ENCODE measurements at places on chromosomes 5 and 9. TPM values are rescaled to one million over a fixed set of nuclear protein-coding genes. Genes with fewer than 3 reads are reported as not detected.

The PRUNE2 gene
- total RNA-seq: 122 TPM

The CAMK4 gene
- 2.9 TPM for total RNA-seq

The DNM1 gene
- total RNA-seq: 28.0 TPM

The OR1J2 gene
- total RNA-seq: not detected

The CATSPER3 gene
- 0.09 TPM for total RNA-seq

The GRIN3A gene
- total RNA-seq: 0.09 TPM

The N4BP3 gene
- total RNA-seq: 0.18 TPM

The PLAC8L1 gene
- not detected for total RNA-seq

The PRPF4 gene
- 25.9 TPM for total RNA-seq

The CARTPT gene
- total RNA-seq: not detected

The C5 gene
- total RNA-seq: 13.8 TPM

The ZFP62 gene
- 19.4 TPM for total RNA-seq

The STKLD1 gene
- 0.33 TPM for total RNA-seq

The PNPLA7 gene
- total RNA-seq: 5.4 TPM

The TSSK1B gene
- 1.4 TPM for total RNA-seq

The DMRTA1 gene
- 0.90 TPM for total RNA-seq

The SPINK1 gene
- not detected for total RNA-seq

The NUDT12 gene
- 16.8 TPM for total RNA-seq

The CRHBP gene
- not detected for total RNA-seq

The PCDHB13 gene
- total RNA-seq: 0.27 TPM

The ERCC8 gene
- total RNA-seq: 4.8 TPM

The GFI1B gene
- not detected for total RNA-seq

The RMRP gene
- 966 TPM for total RNA-seq

The ERAP2 gene
- total RNA-seq: 9.6 TPM

The PIP5KL1 gene
- 1.6 TPM for total RNA-seq

The NEURL1B gene
- 2.5 TPM for total RNA-seq

The FGF10 gene
- 1.2 TPM for total RNA-seq

The UBAP1 gene
- 57.1 TPM for total RNA-seq

The SGCD gene
- total RNA-seq: 11.7 TPM

The ADAMTS19 gene
- not detected for total RNA-seq

The TMEM215 gene
- not detected for total RNA-seq

The CKMT2 gene
- not detected for total RNA-seq

The SLC27A6 gene
- total RNA-seq: not detected

The LHX3 gene
- not detected for total RNA-seq

The GPBP1 gene
- 113 TPM for total RNA-seq

The CDX1 gene
- 0.65 TPM for total RNA-seq

The SPATA9 gene
- total RNA-seq: not detected

The IGIP gene
- 13.7 TPM for total RNA-seq

The CLTB gene
- total RNA-seq: 49.3 TPM

The ACO1 gene
- total RNA-seq: 125 TPM

The UGCG gene
- 70.9 TPM for total RNA-seq

The PRSS3 gene
- total RNA-seq: 5.7 TPM

The PITX1 gene
- total RNA-seq: 1.5 TPM

The TAF1L gene
- total RNA-seq: not detected

The GABRA1 gene
- total RNA-seq: not detected

The C5orf47 gene
- not detected for total RNA-seq

The NR4A3 gene
- 1.1 TPM for total RNA-seq

The TUSC1 gene
- total RNA-seq: 10.5 TPM

The LCN15 gene
- not detected for total RNA-seq

The PLPP1 gene
- total RNA-seq: 254 TPM

The DCAF10 gene
- total RNA-seq: 46.1 TPM

Data from fibroblast of the aortic adventitia (primary cell).